ENCODE measurements at places on chromosomes 4 and X.

DNA sequence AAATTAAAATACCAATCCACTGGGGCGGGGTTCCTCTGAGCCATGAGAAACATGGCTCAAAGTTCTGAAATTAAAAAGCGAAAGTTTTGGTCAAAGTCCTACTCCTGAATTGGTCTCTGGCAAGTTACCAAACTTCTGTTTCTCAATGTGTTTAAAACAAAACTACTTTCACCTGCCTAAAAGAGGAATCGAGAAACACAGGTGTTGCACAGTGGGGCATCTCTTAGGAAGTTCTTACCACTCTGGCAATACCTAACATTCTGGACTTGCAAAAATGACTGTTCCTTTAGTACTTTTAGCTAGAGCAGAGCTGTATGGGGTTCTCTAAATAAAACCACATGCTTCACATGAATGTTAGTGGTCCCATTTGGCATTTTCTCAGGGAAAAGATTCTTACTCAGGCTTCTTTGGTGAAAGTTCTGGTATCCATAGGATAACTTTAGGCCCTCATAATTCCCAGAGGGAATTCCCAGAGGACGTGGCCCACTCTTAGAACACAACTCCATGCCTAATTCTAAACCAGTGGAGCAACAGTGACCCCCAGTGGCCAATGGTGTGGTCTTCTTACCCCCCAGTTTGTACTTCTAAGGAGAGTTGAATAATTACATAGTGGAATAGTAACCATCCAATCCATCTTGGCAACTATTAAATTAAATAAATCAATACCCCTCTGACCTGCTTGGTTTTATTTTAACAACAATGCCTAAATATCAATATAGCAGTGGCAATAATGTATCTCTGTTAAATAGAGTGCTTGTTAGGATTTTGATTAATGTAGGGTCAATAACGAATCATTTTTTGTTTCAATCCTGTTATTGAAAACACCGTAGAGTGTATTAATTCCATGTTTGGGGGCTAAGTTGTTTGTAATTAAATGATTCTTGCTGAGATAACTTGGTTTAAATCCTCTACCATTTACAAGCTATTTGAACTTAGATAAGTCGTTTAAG is 21.9 kb downstream of the BMP3 start:
- DNase-seq, result peak; percentile 14

GRCh38 chrX:40096395-40097091 is 1.2 kb downstream of the BCOR start:
- DNase-seq, result peak; percentile 29

GRCh38 chrX:39726771-39727170 is 371.0 kb downstream of the BCOR start:
- DNase-seq, result no peak

DNA sequence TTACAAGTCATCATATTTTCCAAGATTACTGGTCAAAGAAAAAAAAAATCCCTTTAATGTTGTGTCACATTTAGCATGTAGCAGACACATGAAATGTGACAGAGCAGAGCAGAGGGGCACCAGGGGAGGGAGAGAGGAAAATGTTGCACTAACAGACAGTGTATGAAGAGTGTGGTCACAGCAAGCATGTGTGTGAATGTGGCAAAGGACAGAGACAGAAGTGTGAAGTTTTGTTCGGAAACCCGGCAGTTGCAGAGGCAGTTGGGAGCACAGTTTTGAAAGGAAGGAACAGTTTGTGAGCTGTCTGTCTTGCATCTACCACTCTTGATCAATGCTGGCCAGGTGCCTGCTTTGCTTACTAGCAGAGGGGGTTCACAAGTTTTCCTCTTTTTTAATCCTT is 83.9 kb upstream of the MAP3K15 start:
- no peak for DNase-seq

DNA sequence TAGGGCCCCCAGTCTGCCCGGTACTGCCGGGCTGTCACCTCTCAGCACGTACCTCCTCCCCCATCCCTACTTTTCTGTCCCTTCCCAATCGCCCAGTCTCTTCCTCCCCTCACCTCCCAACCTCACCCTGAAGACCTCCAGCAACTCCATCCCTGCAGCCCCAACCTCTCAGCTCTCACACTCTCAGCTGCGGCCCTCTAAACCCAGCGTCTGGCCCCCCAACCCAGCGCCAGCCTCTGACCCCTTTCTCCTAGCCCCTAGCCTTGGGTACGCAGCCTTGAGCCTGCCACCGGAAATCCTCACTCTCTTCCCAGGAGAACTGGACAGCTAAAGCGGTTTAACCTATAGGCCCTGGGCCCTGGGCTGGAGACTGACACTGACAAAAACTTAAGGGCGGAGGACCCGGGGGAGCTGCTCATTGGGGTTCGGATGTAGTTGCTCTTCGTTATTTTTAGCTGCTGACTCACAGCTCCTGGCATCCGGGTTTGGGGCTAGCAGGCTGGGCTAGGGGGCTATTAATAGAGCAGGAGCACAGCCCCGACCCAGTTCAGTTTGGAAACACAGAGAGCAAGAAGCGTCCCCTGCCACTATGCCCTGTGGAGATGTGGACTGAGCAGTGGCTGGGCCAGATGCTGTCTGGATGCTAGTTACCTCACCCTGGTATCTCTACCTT is 9.6 kb upstream of the DLG3 start:
- no peak for DNase-seq

- no peak for DNase-seq
These were observed 671.2 kb downstream of the PCDH18 start for GRCh38 chr4:136861091-136861490.

Data from activated T-helper 1 cell treated with anti-CD3 and anti-CD28 coated beads, Interleukin-2, amount 50 U/mL, for 16 hours (primary cell).